Skin of body (tissue), 3 donors: ENCODE measurements at places on chromosomes 3 and 15.

DNA sequence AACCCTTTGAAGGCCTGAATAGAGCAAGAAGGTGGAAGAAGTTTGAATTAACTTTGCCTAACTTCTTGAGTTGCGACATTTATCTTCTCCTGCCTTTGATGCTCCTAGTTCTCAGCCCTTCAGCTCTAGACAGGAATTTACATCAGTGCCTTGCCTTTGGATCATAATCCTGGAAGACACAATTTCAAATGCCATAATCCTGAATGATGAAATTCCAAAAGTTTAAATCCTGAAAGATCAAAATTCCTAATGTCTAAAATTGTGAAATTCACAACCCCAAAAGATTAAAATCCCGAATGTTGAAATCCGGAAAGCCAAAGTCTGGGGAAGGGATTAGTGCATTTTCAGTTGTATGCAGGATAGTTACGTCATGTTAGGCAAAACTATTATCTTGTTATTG is 166.6 kb upstream of the PDZRN3 start:
- DNase-seq: no peak

DNA sequence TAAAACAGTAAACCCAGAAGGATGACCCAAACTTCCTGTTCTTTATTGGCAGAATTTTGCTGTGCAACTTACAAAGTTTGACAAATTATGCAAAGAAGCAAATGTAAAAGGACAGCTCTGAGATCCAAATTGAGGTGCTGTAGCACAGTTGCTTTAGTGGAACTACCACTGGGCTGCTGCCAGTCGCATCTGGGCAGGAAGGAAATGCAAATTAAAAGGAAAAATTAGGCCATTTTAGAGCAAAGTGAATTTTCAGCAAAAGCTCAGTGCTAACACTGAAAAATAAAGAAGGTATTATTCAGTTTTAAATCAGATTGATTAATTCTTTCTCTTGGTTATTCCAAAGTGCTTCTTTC is 104.5 kb downstream of the ZMAT3 start:
- no peak for DNase-seq

DNA sequence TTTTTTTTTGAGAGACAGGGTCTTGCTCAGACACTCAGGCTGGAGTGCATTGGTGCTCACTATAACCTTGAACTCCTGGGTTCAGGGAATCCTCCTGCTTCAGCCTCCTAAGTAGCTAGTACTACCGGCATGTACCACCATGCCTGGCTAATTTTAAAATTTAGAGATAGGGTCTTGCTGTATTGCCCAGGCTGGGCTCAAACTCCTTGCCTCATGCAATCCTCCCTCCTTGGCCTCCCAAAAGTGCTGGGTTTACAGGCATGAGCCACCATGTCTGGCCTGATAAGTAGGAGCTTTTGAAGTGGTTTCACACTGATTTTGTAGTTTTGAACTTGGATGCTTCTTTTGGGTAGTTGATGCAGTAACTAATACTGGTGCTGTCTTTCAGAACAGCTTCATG is 7.8 kb downstream of the MAP2K1 start:
- DNase-seq: no peak

- no peak for DNase-seq
Observed at GRCh38 chr15:26148156-26148860, 285.2 kb upstream of the ATP10A start.

DNA sequence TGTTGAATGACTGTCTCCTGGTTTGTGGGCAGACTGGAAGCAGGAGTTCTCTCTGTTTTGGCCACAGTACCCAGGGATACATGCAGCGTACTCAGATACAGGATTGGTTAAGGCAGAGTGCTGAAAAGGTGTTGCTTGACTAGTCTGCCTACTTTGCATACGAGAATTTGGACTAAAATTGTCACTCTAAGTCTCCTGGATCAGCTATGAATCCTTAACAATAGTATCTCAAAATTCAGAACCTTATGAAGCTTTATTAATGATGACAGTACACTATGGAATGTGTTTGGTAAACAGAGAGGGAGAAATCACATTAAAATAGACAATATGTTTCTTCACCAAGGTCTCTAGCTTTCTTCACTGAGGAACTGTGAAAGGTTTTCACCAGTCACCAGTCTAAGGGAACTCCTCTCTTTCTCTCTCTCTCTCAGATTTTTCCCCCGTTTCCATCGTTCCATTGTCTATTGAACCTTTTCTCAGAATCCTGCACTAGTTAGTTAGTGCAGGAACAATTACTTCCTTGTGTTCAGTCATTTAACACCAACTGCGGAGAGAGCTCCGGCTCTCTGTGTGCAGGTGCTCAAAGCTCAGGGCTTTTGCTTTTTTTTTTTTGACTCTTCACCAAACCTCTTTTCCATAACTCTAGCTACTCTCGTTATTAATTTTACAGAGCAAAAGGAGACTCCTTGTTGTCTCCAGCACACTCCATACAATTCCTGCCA is 85.9 kb upstream of the FNDC3B start:
- no peak for DNase-seq

GRCh38 chr15:77897896-77898406 is 179.6 kb downstream of the TBC1D2B start:
- DNase-seq: no peak

DNA sequence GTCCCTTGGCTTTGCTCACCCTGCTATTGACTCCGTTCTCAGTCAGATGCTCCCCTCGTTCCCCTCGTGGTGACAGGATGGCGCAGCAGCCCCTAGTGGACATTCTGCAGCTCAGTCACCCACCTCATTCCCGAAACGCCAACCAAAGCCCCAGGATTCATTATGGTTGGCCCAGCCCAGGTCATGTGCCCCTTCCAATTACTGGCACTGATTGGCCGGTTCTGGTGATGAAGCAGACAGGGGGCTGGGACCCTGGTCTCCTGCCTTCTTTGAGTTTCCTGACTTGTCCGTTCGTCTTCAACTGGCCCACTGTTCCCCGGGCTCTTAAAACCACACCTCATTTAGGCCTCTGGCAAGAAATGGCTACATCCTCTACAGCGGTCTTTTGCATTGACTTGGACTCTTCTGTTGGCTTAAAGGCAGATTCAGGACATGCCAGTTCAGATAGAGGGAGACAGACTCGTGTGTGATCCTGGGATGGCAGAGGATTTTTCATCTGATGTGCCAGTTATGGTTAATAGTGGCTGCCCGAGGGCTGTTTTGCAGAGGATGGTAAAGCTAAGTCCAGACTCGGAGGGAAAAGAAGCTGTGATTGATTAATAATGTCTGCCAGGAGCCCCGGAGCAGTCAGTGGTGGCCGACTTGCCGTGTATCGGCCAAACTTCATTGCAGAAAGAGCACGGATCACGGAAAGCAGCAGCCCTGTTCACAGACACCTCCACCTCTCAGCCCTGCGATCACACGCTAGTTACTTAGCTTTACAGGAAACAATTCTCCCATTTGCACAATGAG is 37.8 kb downstream of the LSM3 start:
- peak; percentile 62 for DNase-seq

GRCh38 chr3:149459491-149460059 is 14.9 kb upstream of the TM4SF4 start:
- no peak for DNase-seq

- DNase-seq: no peak
Observed at GRCh38 chr3:29152379-29152778, 128.5 kb upstream of the RBMS3 start.

DNA sequence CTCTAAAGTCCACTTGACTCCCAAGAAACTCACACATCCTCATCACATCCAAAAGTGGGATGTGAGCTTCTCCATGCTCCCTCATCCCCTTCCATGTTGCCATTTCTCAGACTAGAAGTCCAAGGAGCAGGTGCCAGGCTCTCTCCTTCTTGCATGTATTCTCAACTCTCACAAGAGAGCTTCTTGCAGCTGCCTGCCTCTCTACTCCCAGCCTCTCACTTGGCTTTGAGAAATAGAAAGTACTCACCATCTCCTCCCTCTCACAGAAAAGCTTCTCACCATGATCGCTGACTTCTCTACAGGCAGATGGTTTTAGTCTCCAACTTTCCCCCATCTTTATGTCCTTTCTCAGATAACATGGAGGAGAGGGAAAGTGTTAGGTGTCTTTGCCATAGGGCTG is 26.6 kb downstream of the COL8A1 start:
- DNase-seq: no peak

DNA sequence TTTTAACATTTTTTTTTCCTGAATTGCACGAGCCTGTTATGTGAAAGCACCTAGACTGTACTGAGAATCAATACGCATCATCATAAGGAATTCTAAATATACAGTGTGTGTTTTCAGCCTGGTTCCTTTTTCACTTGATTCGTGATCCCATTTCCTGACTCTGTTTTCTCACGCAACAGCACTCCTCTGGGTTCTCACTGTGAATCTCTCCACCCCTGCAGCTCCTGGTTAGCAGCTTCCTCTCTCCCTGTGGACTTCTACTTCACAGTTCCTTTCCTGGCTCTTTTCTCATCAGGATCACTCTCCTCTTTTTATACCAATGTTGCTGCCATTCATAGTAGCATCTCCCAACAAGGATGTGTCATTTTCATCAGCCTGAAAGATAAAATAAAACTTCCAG is 297.2 kb downstream of the CADM2 start:
- DNase-seq: no peak

DNA sequence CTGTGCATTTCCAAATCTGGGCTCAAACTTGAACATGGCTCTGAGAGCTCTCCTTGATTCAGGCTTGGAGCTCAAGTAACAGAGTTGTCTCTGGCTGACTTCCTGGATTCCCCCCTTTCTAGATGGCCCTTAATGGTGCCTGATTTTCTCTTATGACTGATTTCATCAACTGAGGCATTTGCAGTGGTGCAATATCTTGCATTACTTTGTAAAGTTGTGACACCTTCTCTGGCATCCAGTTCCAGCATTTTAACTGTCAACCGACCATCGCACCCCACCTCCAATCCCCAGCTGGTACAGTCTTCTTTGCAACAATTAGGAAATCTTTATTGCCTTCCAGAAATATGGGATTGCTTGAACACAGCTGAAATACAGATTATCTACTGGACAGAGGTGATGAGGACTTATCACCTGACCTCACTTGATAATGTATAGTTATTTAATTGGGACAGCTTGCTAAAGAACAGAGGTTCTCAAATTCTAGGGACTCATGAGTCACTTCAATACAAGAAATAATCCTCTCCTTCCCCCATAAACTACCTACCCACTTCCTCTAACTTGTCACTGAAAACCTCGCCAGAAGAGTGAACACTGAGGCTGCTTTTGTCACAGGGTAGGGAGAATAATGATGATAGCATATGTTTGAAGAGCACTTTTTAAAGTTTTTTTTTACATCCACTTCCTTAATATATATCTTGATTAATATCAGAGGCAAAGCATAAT is 41.8 kb downstream of the FILIP1L start:
- DNase-seq: no peak

DNA sequence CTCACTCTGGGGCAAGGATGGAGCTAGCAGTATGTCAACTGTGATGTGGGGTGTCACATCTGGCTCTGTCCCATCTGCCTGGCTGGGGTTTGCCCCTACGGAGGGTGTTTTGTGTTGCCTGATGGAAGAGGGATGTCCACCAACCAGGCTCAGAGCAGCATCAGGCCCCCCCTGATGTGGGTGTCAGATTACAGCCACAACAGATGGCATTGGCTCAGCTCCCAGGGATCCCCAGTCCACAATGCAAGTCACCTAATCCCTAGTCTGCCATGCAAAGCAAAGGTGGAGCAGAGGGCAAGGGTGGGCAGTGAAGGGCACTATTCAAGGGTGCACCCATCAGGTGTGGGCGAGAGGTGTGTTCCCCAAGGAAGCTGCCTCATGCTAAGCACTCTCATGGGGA is 48.9 kb upstream of the AMOTL2 start:
- DNase-seq: no peak

DNA sequence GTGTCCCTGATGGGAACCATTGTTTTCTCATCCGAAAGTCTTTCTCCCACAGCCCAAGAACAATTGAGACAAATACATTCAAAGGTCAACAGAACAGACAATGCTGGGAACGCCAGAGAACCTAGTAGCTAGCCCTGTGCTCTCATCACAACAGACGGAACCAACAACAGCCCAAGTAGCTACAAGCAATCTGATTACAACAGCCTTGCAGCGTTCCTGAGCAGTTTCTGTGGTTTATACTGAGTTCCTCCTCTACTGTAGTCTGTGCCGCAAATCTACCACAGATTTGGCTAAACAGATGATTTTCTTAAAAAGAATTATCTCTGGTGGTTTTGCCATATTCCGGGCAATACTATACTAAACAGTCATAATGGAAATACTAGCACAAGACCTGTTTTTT is 435.6 kb downstream of the MECOM start:
- no peak for DNase-seq

GRCh38 chr3:20352546-20353179 is 166.7 kb upstream of the SGO1 start:
- no peak for DNase-seq

GRCh38 chr3:33749546-33750210 is 31.6 kb upstream of the CLASP2 start:
- no peak for DNase-seq
